Pancreas (tissue), 10 donors: ENCODE measurements at places on chromosomes 4 and X. TPM values are rescaled to one million over a fixed set of nuclear protein-coding genes. Genes with fewer than 3 reads are reported as not detected.

GRCh38 chrX:133796282-133796681, 189.1 kb downstream of the GPC3 start:
- DNase-seq = no peak

GRCh38 chrX:96474029-96474740, 210.5 kb upstream of the DIAPH2 start:
- DNase-seq = no peak

PCDH7 gene
- 0.25 TPM for total RNA-seq

GRCh38 chr4:188015025-188015940, 19.7 kb downstream of the ZFP42 start:
- DNase-seq = no peak

DNA sequence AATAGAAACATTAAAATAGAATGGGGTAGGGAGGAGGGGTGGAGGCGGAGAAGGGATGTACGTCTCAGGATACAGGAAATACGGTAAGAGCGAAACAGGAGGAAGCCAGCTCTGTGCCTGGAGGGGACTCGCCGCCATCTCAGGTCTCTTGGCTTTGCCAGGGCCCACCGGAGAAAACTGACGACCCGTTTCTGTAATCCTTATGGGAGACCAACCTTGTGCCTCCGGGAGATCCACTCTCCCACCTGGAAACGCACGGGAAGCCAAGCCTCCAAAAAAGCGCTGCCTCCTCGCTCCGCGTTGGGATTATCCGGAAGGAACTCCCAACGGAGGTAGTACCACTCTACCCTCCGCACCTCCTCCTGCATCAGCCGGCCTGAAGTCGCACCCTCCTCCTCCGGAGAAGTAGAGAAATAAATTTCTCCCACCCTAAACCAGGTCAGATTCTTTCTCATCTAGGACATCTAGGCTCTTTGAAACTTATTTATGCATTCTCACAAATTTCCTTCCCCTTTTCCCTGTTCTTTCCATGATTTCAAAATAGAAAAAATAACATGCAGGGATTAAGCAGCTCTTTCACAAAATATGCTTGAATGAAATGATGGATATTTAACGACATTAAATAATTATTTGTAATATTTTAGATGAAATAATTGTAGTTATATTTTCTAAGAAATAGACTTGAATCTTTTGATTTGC, at the start of gene NBDY:
NBDY (plus strand) TSS at position 92 of the 699 bp plus-strand sequence; CDS start at position 203, 111 bp downstream.
- DNase-seq = no peak

DNA sequence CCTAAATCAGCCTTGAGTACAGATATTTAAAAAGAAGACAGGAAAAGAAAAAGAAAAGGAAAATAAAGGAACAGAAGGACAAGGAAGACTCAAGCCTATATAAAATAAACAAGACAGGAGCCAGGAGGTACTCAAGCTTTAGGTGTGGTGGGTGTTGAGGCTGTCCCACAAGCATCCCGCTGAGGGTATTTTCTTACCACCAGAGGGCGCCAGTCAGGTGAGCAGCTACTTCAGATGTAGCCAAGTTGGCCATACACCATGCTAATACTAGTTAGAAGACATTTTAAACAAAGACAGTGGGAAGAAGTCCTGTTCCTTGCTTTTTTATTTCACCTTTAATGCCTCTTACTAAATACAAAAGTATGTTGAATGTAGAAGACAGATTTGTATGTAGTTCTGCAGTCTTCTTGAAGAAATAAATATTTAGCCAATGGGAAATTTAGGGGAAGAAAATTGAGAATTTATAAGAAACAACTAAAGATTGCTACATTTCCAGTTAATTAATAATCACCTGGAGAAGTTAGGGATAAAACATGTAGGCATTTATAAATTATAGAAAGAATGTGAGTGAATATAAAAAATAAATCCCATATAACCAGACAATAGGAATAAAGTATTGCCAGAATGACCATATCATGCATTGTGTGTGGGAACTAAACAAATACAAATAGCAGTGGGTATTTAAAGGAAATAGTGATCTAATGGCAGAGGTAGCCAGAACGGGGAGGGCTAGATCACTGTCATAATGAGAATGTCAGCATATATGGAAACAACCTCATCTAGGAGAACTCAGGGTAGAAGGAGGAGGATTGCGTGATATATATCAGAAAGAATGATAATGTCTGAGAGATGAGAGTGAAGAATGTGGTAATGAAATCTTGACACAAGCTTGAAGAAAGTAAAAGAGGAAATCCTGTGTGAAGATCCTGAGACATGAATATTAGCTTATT, 71.0 kb downstream of the MTHFD2L start:
- peak; percentile 76 for DNase-seq

- no peak for DNase-seq
These were observed 15.5 kb upstream of the ESX1 start for GRCh38 chrX:104270212-104270611.

DNA sequence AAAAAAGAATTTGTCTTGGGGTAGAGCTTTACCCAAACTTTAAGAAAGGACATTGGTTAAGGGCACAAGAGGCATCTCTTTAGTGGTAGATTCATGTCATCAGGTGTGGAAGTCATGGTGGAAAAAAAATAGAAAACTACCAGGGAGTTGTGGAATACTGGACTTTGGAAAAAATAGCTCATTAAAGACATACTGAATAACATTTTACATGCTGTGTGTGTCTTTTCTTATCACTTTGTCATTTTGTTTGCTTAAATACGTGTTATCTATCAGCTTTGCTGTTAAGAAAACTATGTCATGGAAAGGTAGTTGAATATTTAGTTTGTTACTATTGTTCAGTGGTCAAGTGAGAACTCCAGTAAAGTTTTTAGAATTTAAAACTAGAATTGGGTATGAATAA, 147.0 kb downstream of the CCSER1 start:
- no peak for DNase-seq

OCIAD1 gene
- 58.6 TPM for total RNA-seq

NXF3 gene
- total RNA-seq = 0.35 TPM

DNA sequence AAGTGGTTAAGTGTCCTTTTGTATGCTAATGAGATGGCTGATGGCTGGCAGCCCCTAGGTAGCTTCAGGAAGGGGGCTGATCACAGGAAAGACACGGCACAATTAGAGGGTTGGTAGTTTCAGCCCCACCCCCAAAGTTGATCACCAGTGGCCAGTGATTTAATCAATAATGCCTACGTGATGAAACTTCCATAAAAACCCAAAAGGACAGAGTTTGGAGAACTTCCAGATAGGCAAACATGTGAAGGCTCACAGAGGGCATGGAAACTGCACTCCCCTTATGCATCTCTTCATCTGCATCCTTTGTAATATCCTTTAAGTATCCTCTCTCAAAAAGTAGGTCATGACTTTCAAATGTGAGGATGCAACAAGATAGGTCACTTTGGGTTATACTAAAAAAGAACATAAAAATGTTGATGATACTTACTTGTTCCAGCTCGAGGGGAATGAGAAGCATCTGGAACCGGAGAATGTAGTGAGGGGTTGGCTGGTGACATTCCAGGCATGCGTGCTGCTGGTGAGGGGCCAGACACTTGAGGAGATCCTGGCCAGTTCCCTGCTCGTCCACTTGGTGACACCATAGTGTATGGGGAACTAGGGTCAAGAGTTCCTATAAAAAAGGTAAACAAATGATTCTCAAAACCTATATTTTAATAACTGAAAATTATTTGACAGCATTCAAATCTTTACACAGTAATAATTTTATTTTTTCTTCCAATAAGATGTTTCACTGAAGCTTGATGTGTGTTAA, 16.7 kb upstream of the CXorf38 start:
- DNase-seq = no peak

GRCh38 chr4:17574206-17574605, 2.8 kb upstream of the LAP3 start:
- no peak for DNase-seq

DNA sequence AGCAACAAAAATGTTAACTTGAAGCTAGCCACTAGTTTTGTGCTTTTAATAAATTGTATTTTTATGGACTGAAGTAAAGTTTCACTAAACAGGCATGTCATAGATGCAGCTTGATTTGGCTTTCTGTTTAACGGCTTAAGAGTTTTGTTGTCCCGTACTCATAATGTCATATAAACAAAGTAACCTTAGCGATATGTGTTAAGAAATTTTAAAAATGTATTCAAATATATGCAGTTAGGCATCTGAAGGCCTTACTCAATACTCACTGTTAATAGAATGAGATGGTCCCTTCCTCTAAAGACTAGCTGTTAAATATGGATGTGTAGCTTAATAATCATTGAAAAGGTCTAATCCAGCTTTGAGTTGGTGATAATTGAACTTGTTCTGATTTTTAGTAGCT, 1.0 kb upstream of the SCLT1 start:
- no peak for DNase-seq

GRCh38 chr4:47315346-47315745, 148.2 kb downstream of the COMMD8 start:
- DNase-seq = no peak

OTC gene
- 0.35 TPM for total RNA-seq

GABRQ gene
- not detected for total RNA-seq
